ENCODE measurements at places on chromosomes 3 and 15.

DNA sequence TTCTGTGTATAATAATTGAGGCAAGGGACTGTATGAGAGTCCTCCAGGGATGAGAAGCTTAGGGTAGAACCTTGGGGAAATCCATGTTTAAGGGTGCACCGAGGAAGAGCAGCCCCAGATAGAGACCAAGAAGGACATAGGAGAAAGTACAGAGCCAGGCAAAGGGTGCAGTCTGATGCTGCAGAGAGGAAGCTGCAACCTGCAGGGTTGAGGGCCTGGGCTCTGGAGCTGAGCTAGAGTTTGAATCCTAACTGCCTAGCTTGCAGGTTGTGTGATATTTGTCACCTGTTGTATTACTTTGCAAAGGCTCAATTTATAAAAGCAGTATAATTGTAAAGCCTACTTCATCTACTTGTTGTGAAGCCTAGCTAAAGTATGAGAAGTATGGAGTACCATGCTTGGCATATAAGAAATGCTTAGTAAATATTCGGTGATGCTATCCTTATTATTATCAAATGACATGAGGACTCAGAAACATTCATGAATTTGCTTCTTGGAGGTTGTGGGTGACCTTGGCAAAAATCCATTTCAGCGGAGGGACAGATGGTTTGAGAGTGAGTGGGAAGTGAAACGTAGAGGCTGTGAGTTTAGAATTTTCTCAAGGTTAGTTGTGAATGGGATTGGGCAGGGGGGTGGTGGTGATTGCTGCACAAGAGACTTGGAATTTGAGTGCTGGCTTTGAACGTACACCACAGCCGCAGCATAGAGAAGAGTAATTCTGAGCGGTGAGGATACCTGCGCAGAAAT is 43.8 kb downstream of the PLCL2 start:
- DNase-seq: no peak

DNA sequence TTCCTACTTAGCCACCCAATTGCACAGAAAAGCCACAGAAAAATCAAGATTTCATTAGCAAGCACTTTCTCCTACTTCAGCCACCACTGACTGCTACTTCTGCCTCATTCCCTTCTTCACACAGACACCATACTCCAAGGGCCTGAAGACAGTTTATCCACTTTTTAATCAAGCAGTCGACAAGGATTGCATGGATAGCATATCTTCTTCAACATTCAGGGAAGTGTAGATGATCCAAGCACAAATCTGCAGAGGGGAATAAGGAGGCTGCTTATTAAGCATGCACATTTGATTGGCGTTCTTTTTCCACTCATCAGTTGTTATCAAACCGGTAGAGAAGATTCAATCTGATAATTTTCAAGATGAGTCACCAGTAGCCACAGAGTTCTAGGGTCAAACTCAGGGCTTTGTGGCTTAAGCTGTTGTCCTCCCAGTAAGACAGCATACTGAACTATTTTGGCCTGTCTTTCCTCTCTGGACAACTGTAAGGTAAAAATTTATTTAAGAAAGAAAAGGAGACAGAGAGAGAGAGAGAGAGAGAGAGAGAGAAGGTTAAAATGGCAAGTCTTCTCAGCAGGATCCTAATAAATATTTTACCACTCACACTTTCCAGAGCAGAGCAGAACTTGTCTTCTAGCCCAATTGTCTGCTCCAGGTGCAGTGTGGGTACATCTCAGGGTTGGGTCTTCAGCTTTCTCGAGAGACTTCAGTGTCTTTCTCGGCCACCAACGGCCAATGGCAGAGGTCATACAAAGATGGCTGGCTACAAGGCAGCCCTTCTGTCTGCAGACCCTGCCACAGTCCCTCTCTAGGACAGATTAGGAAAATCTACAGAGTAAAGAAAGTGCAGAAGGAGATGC is 80.6 kb upstream of the BHLHE40 start:
- DNase-seq: no peak

DNA sequence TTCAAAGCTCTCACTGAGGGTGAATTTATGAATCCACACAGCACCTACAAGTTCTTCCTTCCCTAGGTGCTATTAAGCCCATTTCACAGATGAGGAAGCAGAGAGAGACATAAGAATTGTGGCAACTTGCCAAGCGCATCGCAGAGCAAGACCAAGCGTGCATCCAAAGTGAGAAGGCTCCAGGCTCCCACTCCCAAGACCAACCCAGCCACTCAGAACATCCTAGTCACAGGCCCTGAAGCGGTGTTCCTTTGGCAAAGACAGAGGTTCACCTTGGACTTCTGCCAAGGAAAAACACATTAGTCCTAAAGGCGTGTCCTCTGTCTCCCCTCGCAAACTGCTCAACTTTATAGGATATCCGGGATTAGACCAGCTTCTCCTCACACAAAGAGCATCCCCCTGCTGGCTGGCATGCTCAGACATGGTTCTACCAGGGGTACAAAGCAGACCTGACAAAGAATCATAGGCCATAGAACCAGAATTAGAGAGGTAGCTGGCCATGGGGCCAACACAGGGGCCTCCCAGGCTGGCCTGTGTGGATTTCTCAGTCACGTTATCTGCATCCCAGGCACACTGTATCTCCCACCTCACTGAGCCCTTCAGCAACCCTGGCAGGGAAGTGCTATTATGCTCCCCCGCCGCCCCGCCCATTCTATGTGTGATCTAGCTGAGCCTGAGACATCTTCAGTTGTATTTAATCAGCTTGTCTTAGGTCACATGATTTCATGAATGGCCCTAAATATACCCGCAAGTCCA is 160.2 kb downstream of the FOXP1 start:
- peak; percentile 80 for DNase-seq

GRCh38 chr15:29183071-29183831 is 86.4 kb downstream of the NSMCE3 start:
- DNase-seq: no peak

GRCh38 chr3:127690823-127691452 is 18.2 kb downstream of the ABTB1 start:
- DNase-seq: peak; percentile 43

- DNase-seq: no peak
These were observed 105.3 kb downstream of the LSM3 start for GRCh38 chr3:14283813-14284438.

DNA sequence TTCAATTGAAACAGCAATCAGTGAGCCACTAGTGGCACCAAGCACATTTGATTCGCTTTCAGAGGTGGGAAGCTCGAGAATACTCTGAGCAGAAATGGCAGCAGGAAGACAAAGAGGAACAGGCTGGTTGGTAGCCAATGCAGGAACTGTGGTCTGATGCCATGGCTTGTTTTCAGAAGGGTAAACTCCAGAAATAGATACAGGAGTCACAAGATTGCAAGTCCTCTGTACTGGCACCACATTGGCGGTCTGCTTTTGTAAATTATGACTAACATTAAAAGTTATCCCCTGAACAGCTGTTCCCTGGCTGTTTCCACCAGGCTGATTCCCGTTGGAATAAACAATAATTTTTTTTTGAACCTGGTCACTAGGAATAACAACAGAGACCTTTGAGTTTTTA is 35.5 kb downstream of the USF3 start:
- DNase-seq: no peak

- no peak for DNase-seq
These were observed 44.5 kb downstream of the BLM start for GRCh38 chr15:90761629-90762028.

- DNase-seq: no peak
These were observed 30.8 kb downstream of the NRROS start for GRCh38 chr3:196670339-196670738.

- DNase-seq: no peak
These were observed 12.5 kb downstream of the GSK3B start for GRCh38 chr3:120081719-120082118.

Measured in NCI-H226 (cell line).